Gastrocnemius medialis (tissue), 4 donors: ENCODE measurements at places on chromosomes 4 and X. TPM values are rescaled to one million over a fixed set of nuclear protein-coding genes. Genes with fewer than 3 reads are reported as not detected.

The NOX1 gene
- total RNA-seq, result not detected

- no peak overlapping the region for H3K4me3 ChIP-seq
- no peak for DNase-seq
- no peaks in the 10 kb centered on the region for H3K27me3 ChIP-seq
- H3K36me3 ChIP-seq, result no peaks in the 10 kb centered on the region
Measured at GRCh38 chrX:103839404-103839803, 7.3 kb upstream of the RAB9B start.

DNA sequence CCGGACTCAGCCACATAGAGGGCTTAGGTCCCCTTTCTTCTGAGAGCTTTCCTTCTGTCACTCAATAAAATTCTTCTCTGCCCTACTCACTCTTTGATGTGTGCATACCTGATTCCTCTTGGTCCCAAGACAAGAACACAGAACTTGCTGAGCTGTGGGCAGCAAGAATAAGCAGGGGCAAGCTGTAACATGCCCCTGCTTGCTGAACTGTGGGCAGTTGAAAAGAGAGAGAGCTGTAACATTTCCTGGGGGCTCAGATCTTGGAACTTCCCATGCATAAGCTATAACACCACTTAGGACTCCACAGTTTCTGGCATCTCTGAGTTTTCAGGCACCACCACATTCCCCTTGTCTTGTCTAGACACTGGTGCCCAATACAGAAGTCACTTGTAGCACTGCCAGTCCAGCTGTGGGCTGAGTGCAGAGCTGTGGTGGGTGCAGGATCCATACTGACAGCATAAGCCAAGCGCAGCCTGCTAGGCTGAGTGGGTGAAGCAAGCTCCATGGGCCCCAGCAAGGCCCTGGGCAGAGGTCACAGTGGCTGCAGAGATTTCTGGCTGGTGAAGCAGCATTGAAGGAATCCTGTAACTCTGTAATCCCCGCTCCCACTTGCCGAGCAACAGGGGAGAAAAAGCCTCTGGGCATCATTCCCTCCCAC lies 241.2 kb downstream of the PCDH10 start:
- no peaks in the 10 kb centered on the region for H3K36me3 ChIP-seq
- no peaks in the 10 kb centered on the region for H3K4me1 ChIP-seq
- H3K27ac ChIP-seq, result no peak overlapping the region

DNA sequence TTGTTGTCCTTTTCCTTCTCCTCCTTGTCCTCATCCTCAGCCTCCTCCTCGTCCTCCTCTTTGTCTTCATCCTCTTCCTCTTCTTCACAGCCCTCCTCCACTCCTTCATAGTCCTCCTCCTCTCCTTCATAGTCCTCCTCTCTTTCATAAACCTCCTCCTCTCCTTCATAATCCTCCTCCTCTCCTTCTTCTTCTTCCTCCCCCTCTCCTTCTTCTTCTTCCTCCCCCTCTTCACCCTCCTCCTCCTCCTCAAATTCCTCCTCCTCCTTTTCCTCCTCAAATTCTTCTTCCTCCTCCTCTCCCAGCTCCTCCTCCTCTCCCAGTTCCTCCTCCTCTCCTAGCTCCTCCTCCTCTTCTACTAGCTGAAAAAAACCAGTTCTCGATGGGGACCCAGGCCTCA lies 143.8 kb upstream of the RADX start:
- H3K27ac ChIP-seq, result no peak overlapping the region
- no peak overlapping the region for H3K4me3 ChIP-seq
- H3K4me1 ChIP-seq, result no peaks in the 10 kb centered on the region

DNA sequence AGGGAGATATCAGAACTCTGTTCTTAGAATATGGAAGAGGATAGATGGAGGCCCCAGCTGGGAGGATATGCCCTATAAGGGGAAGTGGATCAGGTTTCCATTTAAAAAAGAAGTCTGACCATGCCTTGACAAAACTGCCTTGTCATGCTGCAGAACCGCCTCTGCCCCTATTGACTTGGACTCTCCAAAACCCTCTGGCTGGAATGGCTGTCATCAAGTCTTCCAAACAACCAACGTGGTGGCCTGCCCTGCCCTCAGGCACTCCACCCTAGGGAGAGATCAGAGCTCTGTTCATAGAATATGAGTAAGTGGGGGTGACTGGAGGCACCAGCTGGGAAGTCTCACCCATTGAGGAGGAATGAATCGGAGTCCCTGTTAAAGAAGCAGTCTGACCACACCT lies 114.9 kb downstream of the VSIG4 start:
- no peak overlapping the region for H3K4me3 ChIP-seq
- DNase-seq, result no peak
- no peak overlapping the region for H3K27ac ChIP-seq
- H3K4me1 ChIP-seq, result no peaks in the 10 kb centered on the region
- H3K27me3 ChIP-seq, result no peaks in the 10 kb centered on the region
- no peaks in the 10 kb centered on the region for H3K36me3 ChIP-seq

DNA sequence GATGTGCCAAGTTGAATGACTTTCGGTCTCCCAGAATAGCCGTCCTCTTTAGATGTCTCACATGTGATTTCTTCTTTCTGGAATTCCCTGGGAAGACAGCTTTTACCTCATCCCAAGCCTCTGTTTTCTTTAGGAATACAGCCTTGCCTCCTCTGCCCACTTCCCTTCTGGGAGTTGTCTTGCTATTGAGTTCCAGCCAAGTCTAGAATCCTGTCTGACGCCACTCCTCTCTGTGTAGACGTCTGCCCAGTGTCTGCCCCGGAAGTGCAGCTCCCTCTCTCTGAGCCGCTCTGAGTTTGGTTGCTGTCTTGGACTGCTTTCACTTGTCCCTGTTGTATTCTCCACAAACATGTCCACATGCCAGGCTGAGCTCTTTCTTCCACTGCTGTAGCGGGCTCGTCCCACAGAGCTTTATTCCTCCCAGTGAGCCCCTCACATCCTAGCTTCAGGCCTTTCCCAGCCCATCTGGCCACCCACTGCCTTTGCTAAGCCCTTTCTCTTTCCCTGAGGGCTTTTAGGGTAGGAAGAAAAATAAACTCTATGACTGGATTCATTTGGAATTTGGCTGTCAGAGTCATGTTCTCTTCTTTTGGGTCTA lies 9.0 kb upstream of the IGFBP7 start:
- H3K36me3 ChIP-seq, result no peaks in the 10 kb centered on the region
- H3K4me3 ChIP-seq, result peak overlapping the region; percentile 15
- H3K4me1 ChIP-seq, result no peaks in the 10 kb centered on the region
- no peak for DNase-seq
- no peaks in the 10 kb centered on the region for H3K27me3 ChIP-seq

- no peaks in the 10 kb centered on the region for H3K4me1 ChIP-seq
- no peak overlapping the region for H3K4me3 ChIP-seq
- no peaks in the 10 kb centered on the region for H3K36me3 ChIP-seq
- H3K27me3 ChIP-seq, result no peaks in the 10 kb centered on the region
Measured at GRCh38 chr4:70754470-70754869, 32.7 kb downstream of the RUFY3 start.

- peaks cover 32% of the 10 kb centered on the region for H3K27me3 ChIP-seq
- no peak for DNase-seq
- no peak overlapping the region for H3K27ac ChIP-seq
- no peaks in the 10 kb centered on the region for H3K36me3 ChIP-seq
- H3K4me1 ChIP-seq, result no peaks in the 10 kb centered on the region
Measured at GRCh38 chr4:6566391-6567190, 8.4 kb upstream of the MAN2B2 start.

DNA sequence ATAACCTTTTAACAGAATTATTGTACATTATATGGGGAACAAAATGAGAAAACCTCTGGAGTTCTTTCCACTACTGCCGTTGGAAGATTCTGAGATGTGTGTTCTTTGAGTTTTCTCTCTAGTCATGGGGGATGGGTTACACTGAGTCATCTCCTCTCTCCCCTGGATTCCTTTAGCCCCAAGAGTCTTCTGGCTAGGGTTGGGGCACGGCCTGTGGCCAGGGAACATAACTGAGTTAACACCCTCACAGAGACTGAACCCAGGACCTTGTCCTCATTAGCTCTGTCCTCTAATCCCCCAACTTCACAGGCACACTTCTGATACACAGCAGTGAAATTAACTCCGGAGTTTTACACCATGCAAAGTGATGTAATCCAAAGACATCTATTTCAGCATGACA lies 142.3 kb upstream of the F9 start:
- H3K4me3 ChIP-seq, result no peak overlapping the region
- H3K4me1 ChIP-seq, result no peaks in the 10 kb centered on the region
- no peaks in the 10 kb centered on the region for H3K27me3 ChIP-seq
- no peak overlapping the region for H3K27ac ChIP-seq
- no peaks in the 10 kb centered on the region for H3K36me3 ChIP-seq
- peak; percentile 10 for DNase-seq

GRCh38 chrX:133477986-133478385 lies 62.7 kb upstream of the GPC4 start:
- no peak overlapping the region for H3K27ac ChIP-seq
- no peaks in the 10 kb centered on the region for H3K4me1 ChIP-seq
- H3K36me3 ChIP-seq, result no peaks in the 10 kb centered on the region

GRCh38 chr4:89044147-89044900 lies 12.7 kb downstream of the FAM13A start:
- no peak for DNase-seq
- no peak overlapping the region for H3K27ac ChIP-seq
- H3K27me3 ChIP-seq, result no peaks in the 10 kb centered on the region

The DAPP1 gene
- 0.46 TPM for total RNA-seq

DNA sequence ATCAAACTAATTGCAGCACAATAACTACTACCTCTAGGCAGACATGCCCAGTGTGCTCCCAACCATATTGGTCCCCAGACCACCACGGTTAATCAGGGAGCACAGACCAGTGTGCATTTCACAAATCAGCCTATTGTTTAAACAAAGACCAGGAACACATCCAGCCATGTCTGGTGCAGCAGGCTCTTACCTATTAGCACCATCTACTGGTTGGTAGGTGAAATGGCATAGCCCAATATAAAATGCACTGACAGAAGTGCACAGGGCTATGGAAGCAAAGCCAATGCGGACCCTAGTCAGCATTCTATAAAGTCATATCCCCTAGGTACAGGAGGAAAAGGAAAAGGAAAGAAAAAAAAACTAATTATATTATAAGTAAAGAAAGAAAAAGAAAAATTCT lies 15.5 kb upstream of the CYLC1 start:
- H3K27ac ChIP-seq, result no peak overlapping the region
- no peak overlapping the region for H3K4me3 ChIP-seq
- no peak for DNase-seq
- H3K27me3 ChIP-seq, result no peaks in the 10 kb centered on the region
- no peaks in the 10 kb centered on the region for H3K36me3 ChIP-seq
- H3K4me1 ChIP-seq, result no peaks in the 10 kb centered on the region

DNA sequence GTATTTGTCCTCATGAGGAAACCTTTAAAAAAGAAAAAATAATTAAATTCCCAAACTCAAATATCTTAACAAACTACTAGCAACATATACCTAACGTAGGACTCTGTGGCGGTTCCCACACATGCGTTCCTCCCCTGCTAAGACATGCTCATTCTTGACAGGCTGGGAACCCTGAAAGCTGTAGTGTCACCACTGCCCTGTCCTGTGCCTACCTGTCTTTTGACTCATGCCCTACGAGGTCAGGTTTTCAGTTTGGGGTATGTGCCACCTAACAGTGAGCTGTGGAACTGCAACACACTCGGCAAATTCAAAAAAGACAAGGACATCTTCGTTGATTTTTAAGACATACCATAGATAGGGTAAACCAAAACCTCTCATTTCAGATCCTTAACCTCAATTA lies 17.8 kb downstream of the IDS start:
- H3K4me3 ChIP-seq, result no peak overlapping the region
- no peak overlapping the region for H3K27ac ChIP-seq
- no peaks in the 10 kb centered on the region for H3K36me3 ChIP-seq
- H3K4me1 ChIP-seq, result peaks cover 3% of the 10 kb centered on the region
- no peak for DNase-seq

The CC2D2A gene
- total RNA-seq, result 2.9 TPM

The NDST3 gene
- not detected for total RNA-seq

DNA sequence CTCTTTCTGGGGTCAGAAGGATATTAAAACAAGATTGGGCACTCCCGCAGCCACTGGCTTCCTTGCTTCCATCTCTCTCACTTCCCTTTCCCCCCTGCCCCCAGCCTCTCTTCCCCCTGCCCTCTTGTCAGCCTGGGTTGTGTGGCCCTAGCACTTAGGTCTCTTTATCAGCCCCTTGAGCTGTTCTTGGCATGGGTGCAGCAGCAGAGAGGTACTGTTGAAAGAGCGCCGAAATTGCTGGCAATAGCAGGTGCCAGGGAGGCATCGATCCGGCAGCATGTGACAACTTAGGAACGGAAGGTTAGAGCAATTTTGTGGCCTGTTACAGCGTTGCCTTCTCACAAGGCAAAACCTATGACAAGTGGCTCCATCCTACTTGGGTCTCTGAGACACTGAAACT lies 333.1 kb upstream of the IGFBP7 start:
- H3K36me3 ChIP-seq, result no peaks in the 10 kb centered on the region
- H3K4me3 ChIP-seq, result no peak overlapping the region
- H3K27ac ChIP-seq, result no peak overlapping the region
- DNase-seq, result no peak

- peaks cover 9% of the 10 kb centered on the region for H3K4me1 ChIP-seq
- no peak for DNase-seq
- H3K27ac ChIP-seq, result no peak overlapping the region
- H3K36me3 ChIP-seq, result no peaks in the 10 kb centered on the region
- H3K27me3 ChIP-seq, result no peaks in the 10 kb centered on the region
- no peak overlapping the region for H3K4me3 ChIP-seq
Measured at GRCh38 chr4:73735231-73735630, 5.1 kb upstream of the CXCL8 start.

GRCh38 chrX:38796946-38797345 lies 4.3 kb upstream of the MID1IP1 start:
- H3K4me3 ChIP-seq, result no peak overlapping the region
- H3K27ac ChIP-seq, result no peak overlapping the region
- H3K27me3 ChIP-seq, result no peaks in the 10 kb centered on the region
- H3K4me1 ChIP-seq, result peaks cover 7% of the 10 kb centered on the region
- no peaks in the 10 kb centered on the region for H3K36me3 ChIP-seq

DNA sequence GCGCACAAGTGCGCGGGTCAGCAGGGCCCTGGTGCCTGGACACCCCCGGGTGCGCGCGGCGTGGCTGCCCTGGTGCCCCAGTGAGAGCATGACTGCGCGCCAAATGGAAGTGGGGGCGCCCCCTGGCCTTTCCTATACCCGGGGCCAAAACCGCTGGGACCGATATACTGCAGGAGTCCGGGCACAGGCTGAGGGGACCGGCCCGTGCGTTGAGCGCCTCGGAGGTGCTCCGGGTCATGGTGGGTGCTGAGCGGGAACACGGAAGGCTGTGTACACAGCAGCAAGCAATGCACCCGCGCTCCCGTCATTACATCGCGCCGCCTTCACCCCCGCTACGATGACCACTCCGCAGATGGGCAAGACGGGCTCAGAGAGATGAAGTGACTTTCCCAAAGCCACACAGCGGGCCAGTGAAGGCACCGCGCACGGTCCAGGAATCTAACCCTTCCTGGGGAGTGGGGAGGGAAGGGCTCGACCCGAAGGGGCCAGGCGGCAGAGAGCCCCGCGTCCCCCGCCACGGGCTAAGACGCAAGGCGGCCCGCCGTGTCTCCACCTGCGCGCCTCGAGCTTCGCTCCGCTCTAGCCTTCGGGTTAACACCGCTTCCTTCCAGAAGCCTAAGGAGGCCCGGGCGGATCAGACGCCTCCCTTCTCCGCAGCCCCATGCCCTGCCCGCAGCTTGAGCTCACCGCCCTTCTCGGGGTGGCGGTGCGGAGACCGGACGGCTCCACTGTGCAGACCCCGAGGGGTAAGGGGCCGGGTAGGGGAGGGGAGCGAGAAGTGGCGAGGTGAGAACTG lies 11.3 kb downstream of the HMX1 start:
- H3K27ac ChIP-seq, result no peak overlapping the region
- DNase-seq, result no peak
- H3K36me3 ChIP-seq, result no peaks in the 10 kb centered on the region
- H3K4me1 ChIP-seq, result no peaks in the 10 kb centered on the region
- H3K4me3 ChIP-seq, result no peak overlapping the region

The PASD1 gene
- not detected for total RNA-seq
